ENCODE measurements at places on chromosomes 16 and 17. TPM values are rescaled to one million over a fixed set of nuclear protein-coding genes. Genes with fewer than 3 reads are reported as not detected.

The EXOC3L1 gene
- total RNA-seq: 0.36 TPM

The PPP1R1B gene
- total RNA-seq: not detected

The FOXN1 gene
- not detected for total RNA-seq

The EPX gene
- total RNA-seq: not detected

The MLKL gene
- total RNA-seq: 16.5 TPM

The KRTAP3-2 gene
- not detected for total RNA-seq

The RAB34 gene
- total RNA-seq: 20.5 TPM

The USP43 gene
- total RNA-seq: 0.20 TPM

The TP53I13 gene
- 29.9 TPM for total RNA-seq

The KRTAP1-1 gene
- not detected for total RNA-seq

The EZH1 gene
- total RNA-seq: 56.9 TPM

The PDIA2 gene
- not detected for total RNA-seq

The TBKBP1 gene
- total RNA-seq: 21.4 TPM

The SRL gene
- total RNA-seq: not detected

The GSE1 gene
- total RNA-seq: 18.5 TPM

The KCNJ16 gene
- total RNA-seq: not detected

The NME3 gene
- total RNA-seq: 55.6 TPM

The BBS2 gene
- 27.1 TPM for total RNA-seq

The DRC7 gene
- total RNA-seq: not detected

The TMED6 gene
- 0.39 TPM for total RNA-seq

The HSPB9 gene
- total RNA-seq: not detected

The ABI3 gene
- 41.5 TPM for total RNA-seq

The KCNAB3 gene
- 10.9 TPM for total RNA-seq
